ENCODE measurements at places on chromosomes 1 and 21.
A peak's percentile ranks its signal among the peaks of the same experiment; 100 is the strongest.

- no peak for DNase-seq
These were observed 15.0 kb downstream of the HTR6 start for GRCh38 chr1:19679691-19680090.

DNA sequence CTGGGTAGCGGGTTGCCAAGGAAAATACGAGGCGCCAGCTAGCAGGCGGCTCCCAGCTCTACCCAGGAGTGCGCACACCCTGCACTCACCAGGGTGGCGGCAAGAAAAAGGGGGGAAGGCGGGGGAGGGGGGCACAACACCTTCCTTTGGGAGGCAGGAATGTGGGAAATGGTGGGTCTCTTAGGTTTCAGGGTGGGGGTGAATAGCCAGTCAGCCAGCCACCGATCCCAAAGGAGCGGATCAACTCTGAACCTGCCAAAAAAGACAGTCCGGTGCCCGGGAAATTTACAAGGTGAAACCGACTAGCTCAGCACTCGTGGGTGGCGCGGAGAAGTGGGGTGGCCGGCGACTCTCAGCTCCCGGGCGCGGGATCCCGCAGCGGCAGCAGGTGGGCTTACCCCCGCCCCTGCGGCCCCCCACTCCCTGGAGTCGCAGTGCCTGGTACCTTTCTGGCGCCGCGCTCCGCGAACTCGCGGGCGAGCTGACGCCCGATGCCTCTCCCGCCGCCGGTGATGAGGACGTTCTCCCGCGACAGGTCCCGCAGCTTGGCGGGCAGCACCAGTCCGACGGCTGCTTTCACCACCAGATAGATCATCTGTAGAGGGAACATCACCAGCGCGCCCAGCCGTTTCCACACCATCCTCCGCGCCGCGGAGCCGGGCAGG, 1.2 kb downstream of the DHRS3 start:
- DNase-seq: no peak

GRCh38 chr1:191043066-191043465, 565.4 kb upstream of the BRINP3 start:
- no peak for DNase-seq

DNA sequence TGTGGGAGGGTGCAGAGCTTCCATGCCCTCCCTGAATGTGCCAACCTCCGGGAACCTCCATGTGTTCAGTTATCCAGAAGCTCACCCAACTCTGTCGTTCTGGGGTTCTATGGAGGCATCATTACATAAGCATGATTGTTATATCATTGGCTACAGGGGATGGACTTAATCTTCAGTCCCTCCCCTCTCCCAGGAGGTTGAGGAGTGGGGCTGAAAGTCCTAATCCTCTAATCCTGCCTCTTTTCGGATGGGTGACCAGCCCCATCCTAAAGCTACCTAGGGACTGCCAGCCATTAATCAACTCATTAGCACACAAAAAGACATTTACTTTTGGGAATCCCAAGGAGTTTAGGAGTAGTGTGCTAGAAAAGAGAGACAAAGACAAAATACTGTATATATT, 32.0 kb upstream of the PSEN2 start:
- no peak for DNase-seq

DNA sequence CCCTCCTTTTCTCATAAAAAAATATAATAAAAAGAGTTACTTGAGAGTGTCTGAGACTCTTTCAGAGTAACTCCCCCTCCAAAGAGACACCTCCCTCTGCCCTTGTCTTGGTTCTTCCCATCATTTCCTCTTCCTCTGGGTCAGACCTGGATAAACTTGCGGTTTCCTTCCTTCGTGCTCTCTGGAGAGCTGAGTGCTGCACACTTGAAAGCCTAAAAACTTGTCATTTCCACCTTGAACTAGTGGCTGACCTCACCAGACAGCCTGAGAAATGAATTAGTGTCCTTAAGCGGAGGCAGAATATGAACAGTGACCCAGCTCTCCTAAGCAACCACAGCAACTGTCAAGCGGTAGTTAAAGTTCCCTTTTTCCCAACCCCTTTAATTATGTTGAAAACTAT, 88.4 kb upstream of the PROX1 start:
- peak; percentile 39 for DNase-seq

GRCh38 chr21:33308586-33309490, 15.9 kb upstream of the IFNAR1 start:
- DNase-seq: no peak

- DNase-seq: no peak
These were observed 63.7 kb upstream of the B3GALNT2 start for GRCh38 chr1:235567812-235568503.

GRCh38 chr1:80540596-80540995, 1260.1 kb upstream of the ADGRL2 start:
- no peak for DNase-seq

- DNase-seq: no peak
These were observed 21.5 kb downstream of the SPATA6 start for GRCh38 chr1:48450505-48450904.

DNA sequence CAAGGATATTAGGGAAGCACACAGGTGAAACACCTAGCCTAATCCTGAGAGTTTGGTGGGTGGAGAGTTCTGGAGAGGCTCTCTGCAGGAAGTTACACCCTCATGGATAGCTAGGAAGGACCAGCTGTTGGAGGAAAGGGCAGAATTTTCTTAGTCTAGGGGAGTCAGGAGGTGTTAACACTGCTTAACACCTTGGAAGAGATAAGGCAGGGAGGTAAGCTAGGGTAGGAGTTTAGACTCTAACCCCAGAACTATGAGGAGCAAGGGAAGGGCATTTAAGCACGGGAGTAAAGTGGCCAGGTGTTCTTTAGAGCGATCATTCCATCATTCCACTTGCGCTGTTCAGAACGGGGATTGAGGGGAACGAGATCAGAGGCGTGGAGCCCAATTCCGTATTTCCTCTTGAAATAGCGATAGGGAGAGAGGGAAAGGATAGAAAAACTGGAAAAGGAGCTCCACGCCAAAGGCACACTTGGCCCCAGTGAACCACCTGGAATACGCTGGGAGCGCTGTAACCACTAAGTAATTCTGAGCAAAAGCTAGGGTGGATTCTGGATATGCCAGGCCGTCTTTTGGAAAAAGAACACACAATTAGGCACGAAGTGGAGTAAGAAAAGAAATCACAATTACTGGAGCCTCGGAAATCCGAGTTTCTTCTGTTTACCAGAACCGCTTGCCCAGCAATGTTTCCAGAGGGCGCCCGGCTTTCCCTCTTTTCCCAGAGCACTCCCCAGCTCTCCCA, 1.5 kb upstream of the GPR137B start:
- DNase-seq: no peak

DNA sequence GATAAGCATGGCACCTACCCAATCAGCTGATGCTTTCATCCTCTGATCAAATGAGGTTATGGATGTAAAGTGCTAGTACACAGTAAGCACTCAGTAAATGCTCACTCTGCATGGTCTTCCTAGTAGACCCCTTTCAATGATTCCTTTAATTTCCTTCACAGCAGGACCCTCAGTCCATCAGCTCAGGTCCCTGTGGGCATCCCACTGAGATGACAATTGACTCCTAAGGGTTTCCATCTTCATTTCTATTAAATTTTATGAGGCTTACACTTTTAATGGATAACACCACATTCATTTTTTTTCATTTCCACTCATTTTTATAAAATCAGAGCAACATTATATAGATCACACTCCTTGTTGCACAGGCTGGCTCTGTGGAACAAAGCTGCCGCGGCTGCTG, 12.8 kb downstream of the RHOU start:
- DNase-seq: no peak

DNA sequence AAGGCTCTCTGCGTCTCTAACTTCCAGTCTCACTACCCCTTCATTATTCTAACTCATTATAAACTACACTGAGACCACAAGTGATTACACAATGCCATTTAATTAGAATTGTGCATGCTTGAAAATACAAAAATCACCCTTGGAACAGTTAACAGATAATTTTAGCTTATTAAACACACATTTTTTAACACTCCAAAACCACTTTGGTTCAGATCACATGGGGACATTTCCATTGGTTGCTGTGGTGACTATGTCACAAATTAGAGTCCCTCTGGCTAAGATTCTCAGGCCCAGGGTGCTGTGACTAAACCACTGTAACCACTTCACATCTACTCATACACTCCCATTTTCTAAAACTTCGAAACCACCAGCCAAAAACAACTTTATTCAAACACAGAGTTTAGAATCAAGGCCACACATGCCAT, 43.0 kb downstream of the JAK1 start:
- DNase-seq: no peak

GRCh38 chr1:44907893-44908292, 64.8 kb upstream of the PTCH2 start:
- DNase-seq: no peak

DNA sequence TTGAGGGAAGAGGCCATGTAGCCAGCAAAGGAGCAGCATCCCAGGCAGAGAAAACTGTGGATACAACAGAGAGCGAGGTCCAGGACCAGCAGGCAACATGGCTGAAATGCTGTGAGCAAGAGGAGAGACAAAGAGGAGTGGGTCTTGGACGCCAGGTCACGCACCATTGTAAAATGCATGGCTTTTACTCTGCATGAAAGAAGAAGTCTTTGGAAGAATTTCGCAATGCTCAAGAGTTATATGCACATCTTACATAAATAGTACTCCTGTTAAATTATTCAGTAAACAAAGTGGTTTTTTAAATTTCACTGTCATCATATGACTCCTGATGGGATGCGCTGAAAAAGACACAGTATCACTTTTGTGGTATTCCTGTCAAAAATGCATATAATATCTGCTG, 3.5 kb downstream of the CD244 start:
- no peak for DNase-seq

DNA sequence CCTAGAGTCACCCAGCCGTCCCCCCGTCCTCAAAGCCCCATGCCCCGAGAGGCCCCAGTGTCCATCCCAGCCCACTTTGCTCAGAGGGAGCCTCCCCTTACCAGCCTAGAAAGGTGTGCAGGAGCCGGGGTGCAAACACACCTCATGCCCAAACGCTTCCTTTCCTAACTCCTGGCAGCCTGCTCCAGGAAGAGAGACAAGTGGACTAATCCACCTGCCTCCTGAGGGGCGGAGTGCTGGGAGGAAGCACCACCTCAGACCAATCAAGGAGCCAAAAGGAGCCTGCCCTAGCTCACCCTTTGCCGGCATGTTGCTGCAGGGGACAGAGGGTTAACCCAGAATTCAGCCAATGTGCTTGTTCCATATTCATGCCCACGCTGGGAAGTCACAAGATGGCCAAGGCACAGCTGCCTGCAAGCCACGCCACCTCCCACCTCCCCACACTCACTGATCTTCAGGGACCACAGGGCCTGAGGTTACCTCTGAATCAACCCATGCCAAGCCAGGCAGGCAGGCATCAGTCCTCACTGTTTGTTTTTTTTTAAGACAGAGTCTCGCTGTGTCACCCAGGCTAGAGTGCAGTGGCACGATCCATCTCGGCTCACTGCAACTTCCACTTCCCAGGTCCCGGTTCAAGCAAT, 27.8 kb downstream of the PLEKHA6 start:
- no peak for DNase-seq

- no peak for DNase-seq
These were observed 108.9 kb upstream of the BARHL2 start for GRCh38 chr1:90826024-90826423.

GRCh38 chr1:14543191-14543840, 55.2 kb upstream of the KAZN start:
- DNase-seq: no peak

GRCh38 chr1:230170153-230170547, 103.1 kb downstream of the GALNT2 start:
- DNase-seq: no peak

GRCh38 chr1:168466092-168466713, 77.6 kb downstream of the XCL2 start:
- DNase-seq: peak; percentile 90

GRCh38 chr1:2925918-2926317, 95.3 kb upstream of the ACTRT2 start:
- DNase-seq: no peak

GRCh38 chr21:33650929-33651509, 8.7 kb downstream of the ITSN1 start:
- DNase-seq: no peak

- no peak for DNase-seq
These were observed 605 bp upstream of the RABGGTB start for GRCh38 chr1:75785320-75785982.

DNA sequence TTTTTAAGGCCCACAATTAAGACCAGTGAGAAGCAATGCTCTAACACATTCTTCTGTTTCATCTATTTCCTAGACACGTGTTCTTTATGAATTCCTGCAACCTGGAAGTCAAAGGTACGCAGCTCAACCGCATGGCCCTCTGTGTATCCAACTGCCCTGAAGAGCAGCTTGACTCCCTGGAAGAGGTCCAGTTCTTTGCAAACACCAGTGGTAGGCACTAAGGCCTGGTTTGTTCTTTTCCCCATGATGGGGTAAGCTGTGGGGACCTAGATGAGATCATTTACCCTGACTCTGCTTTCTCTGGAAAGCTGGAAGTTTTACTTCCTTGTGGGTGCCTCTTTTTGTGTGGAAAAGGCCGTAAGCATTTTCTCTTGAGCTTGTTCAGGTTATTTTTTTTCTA, 7.3 kb downstream of the SLC44A3 start:
- DNase-seq: no peak

DNA sequence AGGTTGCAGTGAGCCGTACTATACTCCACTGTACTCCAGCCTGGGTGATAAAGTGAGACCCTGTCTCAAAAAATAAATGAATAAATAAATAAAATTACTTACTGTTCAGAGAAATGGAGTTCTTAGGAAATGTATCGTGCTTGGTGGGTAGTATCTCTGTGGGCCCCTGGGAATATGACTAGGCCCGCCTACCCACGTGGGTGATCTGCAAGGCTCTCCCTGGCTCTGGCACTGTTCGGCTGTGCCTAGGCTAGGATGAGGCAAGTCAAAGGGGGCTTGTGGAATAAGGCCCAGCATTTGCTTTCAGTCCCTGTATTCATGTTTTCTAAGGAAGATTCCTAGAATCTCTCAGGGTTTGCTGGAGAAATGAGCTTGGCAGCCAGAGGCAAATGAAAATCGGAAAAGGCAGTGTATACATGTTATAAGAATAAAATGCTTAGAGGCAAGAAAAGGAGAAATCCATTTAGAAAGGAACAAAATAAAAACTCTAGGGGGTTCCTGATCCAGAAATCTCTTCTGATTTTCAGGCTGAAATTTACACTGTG, 4.5 kb upstream of the CSRP1 start:
- no peak for DNase-seq

DNA sequence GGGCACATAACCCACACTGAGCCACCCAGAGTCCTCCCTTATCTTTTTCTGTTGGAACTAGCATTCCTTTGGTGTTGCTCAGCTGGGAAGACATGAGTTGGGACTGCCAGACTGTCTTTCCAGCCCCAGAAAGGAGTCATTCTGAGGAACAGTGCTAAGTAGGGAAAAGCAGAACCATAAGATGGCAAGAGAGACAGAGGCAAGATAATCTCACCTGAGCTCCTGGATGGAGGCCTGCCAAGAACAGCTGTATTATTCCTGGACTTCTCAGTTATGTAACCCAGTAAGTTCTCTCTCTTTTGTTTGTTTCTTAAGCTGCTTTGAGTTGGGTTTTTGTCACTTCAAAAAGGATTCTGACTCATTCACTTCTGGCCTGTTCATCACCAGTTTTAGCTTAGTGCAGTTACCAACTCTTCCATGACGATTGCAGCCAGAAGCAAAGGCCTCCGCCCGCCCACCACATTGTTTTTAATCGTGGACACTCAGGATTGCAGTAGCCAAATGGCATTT, 134.4 kb downstream of the OMA1 start:
- DNase-seq: no peak
